Mesangial cell (primary cell): ENCODE measurements at places on chromosomes 1 and 21. TPM values are rescaled to one million over a fixed set of nuclear protein-coding genes. Genes with fewer than 3 reads are reported as not detected.

Gene C1orf56
- total RNA-seq, result 2.0 and 3.0 TPM in 2 replicates

Gene ZSCAN20
- total RNA-seq, result 2.4 and 3.9 TPM in 2 replicates

Gene CFHR1
- total RNA-seq, result not detected in 2 replicates

Gene CD2
- not detected in 2 replicates for total RNA-seq

Gene MYBPH
- not detected in 2 replicates for total RNA-seq

Gene RHBG
- total RNA-seq, result not detected in 2 replicates

Gene JUN
- total RNA-seq, result 75.1 and 84.3 TPM in 2 replicates

Gene SLC16A4
- 5.2 and 29.3 TPM in 2 replicates for total RNA-seq

Gene WLS
- total RNA-seq, result 42.0 and 47.7 TPM in 2 replicates

Gene PCSK9
- 20.0 and 20.9 TPM in 2 replicates for total RNA-seq

Gene AHCTF1
- 10.6 and 18.9 TPM in 2 replicates for total RNA-seq

Gene RNF223
- total RNA-seq, result 0.51 TPM in 1 of 2 replicates, not detected in the other

Gene RGS8
- total RNA-seq, result not detected in 2 replicates
